Activated CD4-positive, CD25-positive, alpha-beta regulatory T cell (primary cell): ENCODE measurements at places on chromosomes 1 and 21.

DNA sequence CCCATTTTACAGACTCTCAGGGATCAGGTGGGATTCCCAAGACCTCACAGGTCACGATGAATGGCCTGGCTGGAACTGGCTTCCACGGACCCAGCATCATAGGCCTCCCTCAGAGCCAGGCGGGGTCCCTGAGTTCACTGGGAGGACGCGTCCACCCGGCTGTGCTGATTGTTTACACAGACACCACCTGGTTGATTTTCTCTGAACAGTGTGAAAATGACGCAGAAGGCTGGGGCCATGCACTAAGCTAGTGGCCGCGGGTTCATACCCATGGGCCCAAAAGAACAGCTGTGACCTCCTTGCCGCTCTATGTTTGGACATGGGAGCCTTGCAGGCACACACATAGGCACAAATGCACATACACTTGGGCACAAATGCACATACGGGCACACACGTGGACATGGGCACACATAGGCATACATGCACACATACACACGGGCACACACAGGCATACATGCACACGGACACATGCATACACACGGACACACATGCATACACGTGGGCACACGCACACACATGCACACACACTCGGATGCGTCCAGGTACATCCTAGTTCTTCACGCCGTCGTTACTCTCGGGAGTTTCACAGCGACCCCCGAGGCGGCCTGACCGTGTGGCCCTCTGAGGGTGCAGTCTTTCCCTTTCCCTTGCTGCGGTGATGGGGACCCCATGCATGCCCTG is 23.2 kb downstream of the CSTB start:
- DNase-seq: no peak

DNA sequence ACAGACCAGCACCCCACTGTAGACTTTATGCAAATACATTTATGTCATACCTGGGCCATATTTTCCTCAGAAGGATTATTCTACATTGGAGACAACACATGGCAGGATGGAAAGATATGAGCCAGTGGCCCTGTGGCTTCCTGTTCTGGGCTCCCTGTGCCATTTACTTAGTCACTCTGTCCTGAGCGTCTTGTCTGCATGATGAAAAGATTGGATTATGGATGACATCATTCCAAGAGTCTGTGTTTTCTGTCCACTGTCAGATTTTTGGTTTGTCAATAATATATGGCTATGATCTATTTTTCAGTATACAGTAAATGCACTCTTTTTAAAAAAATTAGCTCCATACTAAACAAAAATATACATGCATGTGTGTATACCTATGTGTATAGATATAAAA is 30.8 kb downstream of the IGSF5 start:
- no peak for DNase-seq

DNA sequence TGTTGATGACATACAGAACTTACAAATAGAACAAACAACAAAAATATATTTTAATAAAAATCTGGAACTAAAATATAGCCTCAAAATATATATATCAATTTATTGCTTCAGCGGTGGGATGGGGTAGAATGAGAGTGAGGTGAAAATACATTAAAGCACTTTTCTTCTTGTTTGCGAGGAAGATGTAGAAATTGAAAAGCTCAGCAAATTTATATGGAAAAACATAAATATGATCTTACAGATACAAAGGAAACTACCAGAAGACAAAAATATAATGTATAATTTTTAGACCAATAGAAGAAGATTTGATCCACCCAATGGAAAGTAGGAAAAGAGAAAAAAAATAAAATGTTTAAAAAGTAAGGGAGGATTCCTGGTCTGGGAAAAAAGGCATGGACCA is 372.2 kb downstream of the DISC1 start:
- DNase-seq: no peak

GRCh38 chr1:171389171-171389570 is 75.2 kb downstream of the FMO4 start:
- DNase-seq: no peak

- DNase-seq: peak; percentile 35
Measured at GRCh38 chr21:45078877-45079281, 4.5 kb downstream of the ADARB1 start.

- DNase-seq: no peak
Measured at GRCh38 chr1:183477986-183478781, 5.9 kb downstream of the SMG7 start.

- DNase-seq: no peak
Measured at GRCh38 chr1:11397151-11397901, 81.6 kb upstream of the DISP3 start.

- DNase-seq: no peak
Measured at GRCh38 chr1:33370301-33370700, 49.4 kb upstream of the A3GALT2 start.

DNA sequence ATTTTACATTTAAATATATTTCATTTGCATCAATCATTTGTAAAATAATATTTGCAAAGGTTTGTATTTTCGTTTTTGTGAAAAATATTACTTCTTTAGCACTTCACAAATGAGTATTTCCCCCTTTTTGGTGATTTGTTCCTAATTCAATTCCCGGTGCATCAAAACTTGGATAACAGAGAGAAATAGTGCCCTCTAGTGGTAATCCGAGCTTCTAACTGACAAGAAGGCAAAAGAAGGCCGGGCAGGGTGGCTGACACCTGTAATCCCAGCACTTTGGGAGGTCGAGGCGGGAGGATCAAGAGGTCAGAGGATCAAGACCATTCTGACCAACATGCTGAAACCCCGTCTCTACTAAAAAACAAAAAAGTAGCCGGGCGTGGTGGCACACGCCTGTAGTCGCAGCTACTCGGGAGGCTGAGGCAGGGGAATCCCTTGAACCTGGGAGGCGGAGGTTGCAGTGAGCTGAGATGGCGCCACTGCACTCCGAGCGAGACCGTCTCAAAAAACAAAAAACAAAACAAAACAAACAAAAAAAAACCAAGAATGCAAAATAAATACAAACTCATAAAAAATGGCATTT is 137.7 kb downstream of the COL11A1 start:
- DNase-seq: no peak

DNA sequence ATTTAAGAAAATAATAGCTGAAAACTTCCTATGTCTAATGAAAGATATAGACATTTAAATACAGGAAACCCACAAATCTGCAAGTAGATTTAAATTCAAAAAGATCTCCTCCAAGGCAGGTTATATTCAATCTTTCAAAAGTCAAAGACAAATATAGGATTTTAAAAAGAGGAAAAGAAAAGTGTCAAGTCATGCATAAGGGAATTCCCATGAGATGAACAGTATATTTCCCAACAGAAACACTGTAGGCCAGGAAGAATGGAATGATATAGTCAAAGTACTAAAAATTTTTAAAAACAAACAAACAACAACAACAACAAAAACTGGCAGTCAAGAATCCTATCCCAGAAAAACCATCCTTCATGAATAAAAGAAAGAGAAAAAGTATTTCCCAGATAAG is 806.5 kb upstream of the BRINP3 start:
- no peak for DNase-seq

GRCh38 chr21:16796776-16797175 is 716.1 kb upstream of the CXADR start:
- no peak for DNase-seq

DNA sequence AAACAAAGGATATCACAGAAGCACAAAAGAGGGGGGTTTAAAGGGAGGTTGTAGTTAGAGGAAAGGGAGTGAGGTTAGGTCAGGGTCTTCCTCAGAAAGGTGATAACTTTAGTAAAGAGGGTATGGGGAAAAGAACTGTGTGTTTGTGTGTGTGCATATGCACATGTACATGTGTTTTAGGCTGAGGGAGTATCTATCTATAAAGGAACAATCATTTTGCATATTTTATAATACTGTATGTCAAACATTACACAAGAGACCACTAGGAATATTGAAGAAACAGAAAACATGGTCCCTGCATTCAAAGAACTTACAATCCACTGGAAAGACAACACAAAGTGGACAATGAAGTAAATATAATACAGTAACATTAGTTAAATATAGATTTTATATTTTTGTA is 132.2 kb downstream of the ACBD6 start:
- DNase-seq: no peak

DNA sequence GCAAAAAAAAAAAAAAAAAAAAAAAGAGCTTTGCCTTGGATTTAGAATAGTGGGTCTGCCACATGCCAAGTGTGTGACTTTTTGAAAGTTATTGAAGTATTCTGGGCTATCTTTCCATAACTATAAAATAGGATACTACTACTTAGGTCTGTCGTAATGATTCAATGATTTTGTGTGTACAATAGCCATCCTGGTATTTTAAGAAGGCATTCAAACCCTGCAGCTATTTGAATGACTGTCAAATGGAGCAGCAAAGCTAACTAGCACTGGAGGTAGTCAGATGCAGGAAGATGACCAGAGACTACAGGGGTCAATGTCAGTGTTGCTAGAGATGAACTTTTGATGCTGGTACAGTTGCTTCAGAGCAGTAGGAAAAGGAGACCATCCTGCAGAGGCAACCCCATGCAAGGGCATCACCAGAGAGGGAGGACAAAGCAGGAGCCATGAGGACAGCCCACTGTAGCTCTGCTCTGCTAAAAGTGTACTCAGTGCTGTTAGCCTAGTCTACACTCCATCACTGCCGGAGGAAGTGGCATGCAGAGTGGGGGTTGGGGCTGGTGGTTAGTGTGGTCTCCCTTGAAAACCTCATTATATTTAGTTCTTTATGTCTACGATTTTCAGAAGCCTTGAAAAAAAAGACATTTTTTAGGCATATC is 29.0 kb downstream of the DUSP10 start:
- DNase-seq: peak; percentile 41

- DNase-seq: peak; percentile 56
Measured at GRCh38 chr1:153532769-153533599, 2.8 kb downstream of the S100A6 start.

- no peak for DNase-seq
Measured at GRCh38 chr1:22117851-22118250, 25.0 kb downstream of the WNT4 start.

GRCh38 chr1:69524015-69524414 is 43.7 kb upstream of the LRRC7 start:
- DNase-seq: no peak

GRCh38 chr1:220062629-220063028 is 16.3 kb upstream of the EPRS1 start:
- no peak for DNase-seq

DNA sequence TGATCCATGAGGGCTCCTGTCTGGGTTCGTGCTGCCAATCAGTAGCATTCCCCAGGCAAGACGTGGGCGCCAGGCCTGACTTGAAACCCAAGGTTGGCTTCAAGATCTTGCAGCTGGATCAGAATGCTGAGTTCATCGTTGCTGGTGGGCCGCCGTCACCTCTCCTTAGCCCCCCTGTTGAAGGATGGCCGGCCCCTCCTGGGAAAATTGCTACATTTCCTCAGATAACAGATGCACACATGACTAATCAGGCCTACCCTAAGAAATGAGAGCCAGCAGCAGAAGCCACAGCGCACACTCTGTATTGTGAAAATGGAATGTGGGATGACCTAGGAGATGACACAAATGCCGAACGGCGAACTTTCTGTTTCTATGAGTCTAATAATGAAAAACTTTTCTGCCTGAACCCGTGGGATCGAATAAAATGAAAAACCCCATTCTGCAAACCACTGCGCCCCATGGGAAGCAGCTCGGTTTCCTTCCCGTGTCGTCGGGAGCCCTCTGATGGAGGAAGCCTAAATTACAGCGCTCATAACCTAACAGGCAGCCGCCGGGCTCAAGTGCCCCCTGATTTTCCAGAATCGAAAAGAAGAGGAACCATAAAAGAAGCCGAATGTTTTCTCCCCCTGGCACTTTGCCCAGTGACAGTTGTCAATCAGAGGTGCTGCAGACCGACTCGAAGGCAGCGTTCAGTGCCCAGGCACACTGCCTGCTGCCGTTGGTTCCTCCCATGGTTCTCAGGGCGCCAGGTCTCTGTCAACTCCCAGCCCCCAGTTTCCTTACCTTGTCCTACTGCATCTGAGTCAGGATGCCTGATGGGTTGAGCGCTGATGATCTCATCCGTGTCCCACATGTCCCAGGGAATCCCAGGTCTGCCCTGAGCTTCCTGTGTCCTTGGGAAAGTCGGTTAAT is 38.2 kb upstream of the H6PD start:
- DNase-seq: peak; percentile 14

GRCh38 chr21:44765231-44766013 is 36.2 kb downstream of the UBE2G2 start:
- DNase-seq: no peak

GRCh38 chr1:156560585-156561163 is 11.7 kb downstream of the IQGAP3 start:
- no peak for DNase-seq

DNA sequence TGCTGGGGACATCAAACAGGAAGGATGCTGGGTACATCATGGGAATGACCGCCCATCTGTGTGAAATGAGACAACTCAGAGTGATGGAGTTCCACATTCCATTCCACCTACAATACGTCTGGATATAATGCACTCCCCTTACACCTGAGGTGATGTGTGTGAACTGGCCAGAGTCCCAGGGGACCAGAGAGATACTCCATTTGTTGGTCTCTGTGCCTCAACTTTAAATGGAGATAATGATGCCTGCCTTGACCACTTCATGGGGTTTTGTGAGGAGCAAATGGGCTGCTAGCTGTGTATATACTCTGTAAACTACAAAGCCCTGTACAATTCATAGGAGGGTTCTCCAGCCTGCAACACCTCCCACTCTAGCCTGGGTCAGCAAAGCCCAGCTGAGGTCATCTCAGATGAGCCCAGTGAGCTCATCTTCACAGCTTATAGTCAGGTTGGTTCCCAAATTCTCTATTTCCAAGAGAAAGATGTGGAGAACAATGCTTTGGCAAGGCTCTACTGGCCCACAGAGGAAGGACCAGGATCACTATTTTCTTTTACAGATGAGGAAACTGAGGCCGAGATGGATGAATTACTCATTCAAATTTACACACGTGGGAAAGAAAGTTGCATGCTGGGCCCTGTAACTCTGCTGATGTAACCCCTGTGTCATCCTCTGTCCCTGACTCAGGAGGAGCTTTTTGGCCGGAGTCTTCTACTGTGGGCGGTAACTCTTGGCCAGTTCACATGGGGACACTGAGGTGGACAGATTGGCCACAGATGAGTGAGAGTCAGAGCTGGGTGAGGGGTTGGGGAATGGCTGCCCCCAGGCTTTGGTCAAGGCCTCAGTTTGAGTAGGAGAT is 105.6 kb upstream of the GCLM start:
- DNase-seq: no peak

DNA sequence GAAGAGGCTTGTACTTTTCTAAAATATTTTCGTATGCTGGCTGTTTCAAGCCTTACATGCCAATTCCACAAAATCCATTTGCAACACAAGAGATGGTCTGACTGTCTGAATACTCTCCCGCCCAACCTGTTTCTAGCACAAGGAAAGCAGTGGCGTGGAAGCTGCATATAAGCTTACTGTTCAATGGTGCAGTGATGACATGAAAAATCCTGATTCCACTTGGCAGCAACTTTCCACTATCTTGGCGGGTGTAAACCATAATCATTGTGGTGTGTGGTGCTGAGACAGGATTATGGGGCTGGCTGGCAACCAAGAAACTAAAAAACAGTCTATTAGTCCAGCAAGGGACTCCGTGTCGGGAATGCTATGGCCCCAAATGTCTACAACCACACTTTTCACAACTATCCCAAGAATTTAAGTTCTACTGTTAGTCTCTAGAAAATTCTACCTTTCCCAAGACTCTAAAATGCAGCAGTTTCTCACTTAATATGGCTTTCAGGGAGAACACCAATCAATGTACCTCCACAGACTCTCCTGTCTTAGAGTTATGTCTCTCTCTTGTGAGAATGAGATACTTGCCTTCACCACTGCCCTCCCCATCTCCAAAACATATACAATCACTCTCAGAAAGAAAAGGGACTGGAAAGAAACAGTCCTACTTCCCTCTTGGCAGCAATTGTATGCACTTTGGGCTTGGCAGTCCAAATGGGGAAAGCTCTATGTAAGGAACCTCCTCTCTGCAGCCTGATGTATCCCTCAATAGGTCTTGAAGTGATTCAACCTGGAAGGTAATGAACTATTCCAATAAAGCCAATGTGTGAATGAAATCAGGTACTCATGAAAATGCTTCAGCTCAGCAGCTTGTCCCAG is 9.5 kb downstream of the COLGALT2 start:
- no peak for DNase-seq
